CD4-positive, alpha-beta memory T cell (primary cell): ENCODE measurements at places on chromosomes 4 and X. TPM values are rescaled to one million over a fixed set of nuclear protein-coding genes. Genes with fewer than 3 reads are reported as not detected.

Gene GPRIN3
- total RNA-seq: 32.5 TPM

Gene STS
- 1.0 TPM for total RNA-seq

- no peak overlapping the region for H3K27ac ChIP-seq
- H3K36me3 ChIP-seq: no peaks in the 10 kb centered on the region
- no peak overlapping the region for H3K4me3 ChIP-seq
Measured at GRCh38 chrX:132615391-132616131, 126.7 kb upstream of the MBNL3 start.

Gene MAGIX
- 2.2 TPM for total RNA-seq

Gene GNRHR
- total RNA-seq: not detected

DNA sequence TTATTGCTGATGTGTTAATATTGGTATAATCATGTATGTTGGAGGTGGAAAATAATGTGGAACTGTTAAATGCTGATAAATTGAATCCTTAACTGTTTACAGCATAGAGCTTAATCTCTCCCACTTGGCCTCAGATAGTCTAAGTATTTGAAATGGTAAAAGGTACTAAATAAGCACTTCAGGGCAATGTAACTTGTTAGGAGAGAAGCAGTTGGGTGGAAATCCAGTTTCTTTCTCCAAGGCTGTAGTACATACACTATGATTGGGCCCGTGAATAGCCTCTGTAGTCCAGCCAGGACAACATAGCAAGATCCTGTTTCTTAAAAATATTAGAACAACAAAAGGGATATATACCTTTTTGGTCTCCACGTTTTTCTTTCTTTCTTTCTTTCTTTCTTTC, 39.7 kb downstream of the NUDT9 start:
- H3K27ac ChIP-seq: no peak overlapping the region
- H3K36me3 ChIP-seq: peaks cover 9% of the 10 kb centered on the region
- H3K4me3 ChIP-seq: no peak overlapping the region
- H3K4me1 ChIP-seq: no peaks in the 10 kb centered on the region
- no peaks in the 10 kb centered on the region for H3K27me3 ChIP-seq
- DNase-seq: no peak

DNA sequence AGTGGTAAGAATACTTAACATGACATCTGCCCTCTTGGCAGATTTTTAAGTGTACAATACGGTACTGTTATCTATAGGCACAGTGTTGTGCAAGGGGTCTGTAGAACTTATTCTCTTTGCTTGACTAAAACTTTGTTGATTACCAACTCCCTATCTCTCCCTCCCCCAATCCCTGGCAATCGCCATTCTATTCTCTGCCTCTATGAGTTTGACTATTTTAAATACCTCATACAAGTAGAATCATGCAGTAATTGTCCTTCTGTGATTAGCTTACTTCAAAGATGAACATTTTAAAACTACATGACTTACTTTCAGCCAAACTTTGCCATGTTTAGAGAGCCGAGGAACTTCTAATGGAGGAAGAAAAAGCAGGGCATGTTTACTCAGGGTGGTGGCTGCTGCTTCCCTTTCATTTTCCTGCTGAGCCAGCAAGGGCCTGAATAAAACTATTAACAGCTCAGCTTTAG, 62.4 kb downstream of the APOO start:
- no peaks in the 10 kb centered on the region for H3K36me3 ChIP-seq
- no peaks in the 10 kb centered on the region for H3K27me3 ChIP-seq
- H3K4me1 ChIP-seq: no peaks in the 10 kb centered on the region
- no peak overlapping the region for H3K27ac ChIP-seq
- no peak for DNase-seq
- H3K4me3 ChIP-seq: no peak overlapping the region

GRCh38 chr4:15420642-15421041, 7.2 kb upstream of the C1QTNF7 start:
- no peak for DNase-seq
- H3K27me3 ChIP-seq: no peaks in the 10 kb centered on the region
- H3K36me3 ChIP-seq: no peaks in the 10 kb centered on the region
- H3K4me3 ChIP-seq: no peak overlapping the region

Gene GAK
- total RNA-seq: 188 TPM

Gene NUP62CL
- total RNA-seq: 2.7 TPM

GRCh38 chrX:40010550-40011321, 87.0 kb downstream of the BCOR start:
- no peaks in the 10 kb centered on the region for H3K27me3 ChIP-seq
- H3K27ac ChIP-seq: no peak overlapping the region
- peaks cover 22% of the 10 kb centered on the region for H3K4me1 ChIP-seq
- H3K36me3 ChIP-seq: no peaks in the 10 kb centered on the region
- no peak for DNase-seq

GRCh38 chrX:150766351-150767044, 73.3 kb downstream of the MTMR1 start:
- H3K4me3 ChIP-seq: no peak overlapping the region
- no peaks in the 10 kb centered on the region for H3K36me3 ChIP-seq
- no peak for DNase-seq
- no peaks in the 10 kb centered on the region for H3K4me1 ChIP-seq
- no peak overlapping the region for H3K27ac ChIP-seq
- H3K27me3 ChIP-seq: no peaks in the 10 kb centered on the region

- no peak overlapping the region for H3K27ac ChIP-seq
- H3K4me3 ChIP-seq: no peak overlapping the region
- H3K4me1 ChIP-seq: no peaks in the 10 kb centered on the region
- H3K36me3 ChIP-seq: no peaks in the 10 kb centered on the region
Measured at GRCh38 chr4:40953283-40954087, 203.7 kb downstream of the NSUN7 start.

DNA sequence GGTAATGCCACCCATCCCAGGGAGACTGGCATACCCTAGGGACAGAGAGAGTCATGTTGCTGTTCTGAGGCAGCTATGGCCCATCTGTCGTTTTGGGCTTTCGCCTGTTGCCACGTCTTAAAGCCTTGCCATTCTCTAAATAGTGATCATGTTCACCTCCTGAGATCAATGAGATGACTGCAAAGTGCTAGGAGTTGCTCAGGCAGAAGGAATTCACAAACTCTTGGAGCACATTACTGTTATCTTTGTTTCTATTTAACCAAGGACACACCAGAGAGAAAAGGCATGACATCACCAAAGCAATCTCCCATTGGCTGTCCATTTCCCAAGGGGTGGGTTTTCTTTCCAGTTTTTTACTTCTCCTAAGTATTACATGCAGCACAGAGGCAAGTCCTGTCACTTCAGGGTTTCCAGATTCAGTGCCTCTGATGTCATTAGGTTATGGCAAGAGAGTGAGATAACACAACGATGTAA, 37.1 kb upstream of the SETD7 start:
- no peak for DNase-seq
- no peak overlapping the region for H3K4me3 ChIP-seq

Gene NPY1R
- not detected for total RNA-seq

Gene HHIP
- not detected for total RNA-seq

- H3K27ac ChIP-seq: no peak overlapping the region
- no peaks in the 10 kb centered on the region for H3K36me3 ChIP-seq
Measured at GRCh38 chrX:11640089-11640488, 25.6 kb downstream of the ARHGAP6 start.

- DNase-seq: no peak
- H3K27me3 ChIP-seq: no peaks in the 10 kb centered on the region
- H3K36me3 ChIP-seq: no peaks in the 10 kb centered on the region
- no peak overlapping the region for H3K27ac ChIP-seq
- H3K4me1 ChIP-seq: no peaks in the 10 kb centered on the region
Measured at GRCh38 chrX:14173873-14174272, 144.2 kb upstream of the GEMIN8 start.

DNA sequence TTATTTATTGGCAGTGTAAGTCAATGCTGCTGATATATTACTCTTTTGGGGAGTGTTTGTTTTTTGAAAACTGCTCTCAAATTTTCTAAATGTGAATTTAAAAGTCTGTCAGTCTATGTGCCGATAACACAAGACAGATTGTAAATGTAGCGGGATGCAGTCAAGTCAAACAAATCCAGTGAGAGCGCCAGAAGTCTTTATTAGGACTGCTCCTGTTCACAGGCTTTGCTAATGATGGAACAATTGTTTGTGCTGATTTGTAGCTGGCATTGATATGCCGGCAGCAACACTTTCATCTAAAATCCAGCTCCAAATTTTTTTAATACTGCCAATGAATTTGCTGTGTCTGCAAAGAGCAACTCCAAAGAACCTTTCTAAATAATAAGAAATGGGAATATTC, 78.7 kb upstream of the TET2 start:
- no peak overlapping the region for H3K4me3 ChIP-seq
- DNase-seq: no peak
- no peaks in the 10 kb centered on the region for H3K4me1 ChIP-seq
- H3K36me3 ChIP-seq: no peaks in the 10 kb centered on the region
- H3K27me3 ChIP-seq: no peaks in the 10 kb centered on the region
- no peak overlapping the region for H3K27ac ChIP-seq

DNA sequence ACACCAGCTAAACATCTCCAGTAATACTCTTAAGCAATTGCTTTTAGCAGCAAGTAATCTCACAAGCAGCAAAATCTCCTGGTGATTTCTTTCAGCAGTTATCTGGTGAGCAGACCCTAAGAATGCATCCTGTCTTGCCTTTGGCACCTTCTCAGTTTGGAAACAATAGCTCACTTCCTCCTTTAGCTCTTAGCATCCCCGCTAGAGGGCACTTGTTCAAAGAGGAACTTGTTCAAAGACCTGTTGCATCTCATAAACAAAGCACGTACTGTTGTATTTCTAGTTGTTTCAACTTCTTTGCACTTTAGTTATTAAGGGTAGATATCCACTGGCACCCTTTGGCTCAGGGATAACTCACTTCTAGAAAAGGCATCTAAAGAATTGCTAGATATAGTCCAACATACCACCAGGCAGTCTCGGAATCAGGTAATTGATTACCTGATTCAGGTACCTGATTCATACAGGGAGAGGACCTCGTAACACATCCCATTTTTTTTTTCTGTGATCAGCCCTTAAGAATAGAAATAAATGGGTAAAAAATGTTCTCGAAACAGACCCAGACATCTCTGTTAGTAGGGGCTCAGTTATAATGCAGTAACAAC, 81.9 kb upstream of the QRFPR start:
- H3K27me3 ChIP-seq: no peaks in the 10 kb centered on the region
- DNase-seq: peak; percentile 40
- no peak overlapping the region for H3K27ac ChIP-seq
- H3K4me3 ChIP-seq: no peak overlapping the region
- H3K4me1 ChIP-seq: no peaks in the 10 kb centered on the region
- no peaks in the 10 kb centered on the region for H3K36me3 ChIP-seq

GRCh38 chr4:10186228-10187214, 69.9 kb upstream of the WDR1 start:
- no peak overlapping the region for H3K4me3 ChIP-seq
- H3K27me3 ChIP-seq: no peaks in the 10 kb centered on the region
- H3K4me1 ChIP-seq: peaks cover 14% of the 10 kb centered on the region
- H3K27ac ChIP-seq: no peak overlapping the region
- H3K36me3 ChIP-seq: no peaks in the 10 kb centered on the region

DNA sequence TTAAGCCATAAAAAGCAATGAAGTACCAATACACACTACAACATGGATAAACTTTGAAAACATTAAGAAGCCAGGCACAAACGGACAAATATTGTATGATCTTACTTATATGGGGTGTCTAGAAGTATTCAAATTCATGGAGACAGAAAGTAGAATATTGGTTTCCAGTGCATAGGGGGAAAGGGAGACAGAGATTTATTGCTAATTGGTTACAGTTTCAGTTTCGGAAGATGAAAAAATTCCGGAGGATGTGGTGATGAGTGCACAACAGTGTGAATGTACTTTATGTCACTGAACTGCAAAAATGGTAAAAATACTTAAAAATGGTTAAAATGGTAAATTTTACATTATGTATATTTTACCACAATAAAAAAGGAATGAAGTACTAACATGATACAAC, 5.1 kb upstream of the PRDX4 start:
- no peak overlapping the region for H3K4me3 ChIP-seq
- H3K27ac ChIP-seq: no peak overlapping the region
- H3K27me3 ChIP-seq: no peaks in the 10 kb centered on the region
- H3K4me1 ChIP-seq: peaks cover 23% of the 10 kb centered on the region

DNA sequence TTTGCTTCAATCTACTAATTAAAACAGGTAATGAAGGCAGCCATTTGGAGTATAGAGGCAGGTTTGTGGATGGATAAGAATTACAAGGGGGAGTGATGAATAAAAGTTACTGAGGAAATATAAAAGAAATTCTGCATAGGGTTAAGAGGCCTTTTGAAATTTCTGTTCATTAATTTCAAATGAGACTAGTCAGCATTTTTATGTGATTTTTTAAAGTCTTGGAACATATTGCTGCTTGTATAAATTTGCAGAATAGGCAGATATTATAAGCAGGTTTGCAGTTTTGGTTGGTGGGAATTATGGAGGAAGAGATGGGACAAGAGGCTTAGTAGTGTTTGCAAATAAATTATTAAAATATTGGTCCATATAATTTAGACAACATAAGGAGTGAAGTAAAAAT, 750.4 kb upstream of the AGA start:
- no peaks in the 10 kb centered on the region for H3K27me3 ChIP-seq
- DNase-seq: no peak
- no peaks in the 10 kb centered on the region for H3K36me3 ChIP-seq
- no peak overlapping the region for H3K4me3 ChIP-seq
- H3K27ac ChIP-seq: no peak overlapping the region

DNA sequence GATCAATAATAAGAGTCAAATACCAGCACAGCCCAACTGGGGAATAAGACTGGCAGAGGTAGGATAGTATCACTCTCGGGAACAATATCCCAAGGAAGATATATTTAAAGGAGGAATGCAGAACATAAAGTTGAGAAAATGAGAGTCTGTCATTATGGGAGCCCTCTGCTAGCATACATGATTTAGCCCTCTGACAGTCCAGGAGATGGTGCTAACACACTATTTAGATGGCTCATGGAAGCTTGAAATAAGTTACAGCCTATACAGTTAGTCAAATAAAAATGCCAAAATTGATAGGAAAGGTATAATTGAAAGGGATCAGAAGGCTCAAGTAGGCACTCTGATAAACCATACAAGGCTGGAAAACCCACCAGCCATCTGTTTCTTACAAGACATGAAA, 201.0 kb upstream of the NEIL3 start:
- H3K4me3 ChIP-seq: no peak overlapping the region
- no peak overlapping the region for H3K27ac ChIP-seq
- DNase-seq: no peak

- H3K4me1 ChIP-seq: no peaks in the 10 kb centered on the region
- H3K27me3 ChIP-seq: no peaks in the 10 kb centered on the region
- no peak for DNase-seq
- no peak overlapping the region for H3K27ac ChIP-seq
- no peak overlapping the region for H3K4me3 ChIP-seq
Measured at GRCh38 chrX:41630091-41630490, 58.7 kb upstream of the GPR34 start.

- H3K27ac ChIP-seq: no peak overlapping the region
- DNase-seq: no peak
- no peaks in the 10 kb centered on the region for H3K36me3 ChIP-seq
Measured at GRCh38 chr4:27357283-27357682, 496.6 kb downstream of the STIM2 start.

DNA sequence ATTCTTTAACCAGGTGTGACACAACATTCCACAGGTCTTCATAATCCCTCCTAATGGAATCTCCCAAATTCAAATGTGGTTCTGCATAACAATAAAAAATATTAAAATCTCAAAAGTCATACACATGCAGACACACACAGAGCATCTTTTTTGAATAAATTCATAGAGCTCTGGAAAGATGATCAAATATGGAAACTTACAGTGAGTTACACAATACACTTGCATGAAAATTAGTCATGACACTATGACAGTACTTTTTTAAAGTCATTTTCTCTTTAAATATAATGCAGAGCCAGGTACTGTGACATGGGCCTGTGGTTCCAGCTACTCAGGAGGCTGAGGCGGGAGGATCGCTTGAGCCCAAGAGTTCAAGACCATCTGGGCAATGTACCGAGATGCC, 38.9 kb downstream of the DDX60L start:
- H3K36me3 ChIP-seq: peaks cover 13% of the 10 kb centered on the region
- H3K27ac ChIP-seq: no peak overlapping the region
- no peaks in the 10 kb centered on the region for H3K4me1 ChIP-seq
- DNase-seq: no peak
- H3K4me3 ChIP-seq: no peak overlapping the region
- no peaks in the 10 kb centered on the region for H3K27me3 ChIP-seq

Gene GLOD5
- not detected for total RNA-seq

Gene FAM9C
- not detected for total RNA-seq
